ENCODE measurements at places on chromosomes 3 and 15.

GRCh38 chr3:147934451-147935180 is 525.5 kb downstream of the ZIC1 start:
- DNase-seq, result no peak

- DNase-seq, result no peak
Observed at GRCh38 chr15:33161209-33161608, 33.3 kb downstream of the FMN1 start.

GRCh38 chr15:101382544-101382943 is 87.5 kb upstream of the SNRPA1 start:
- DNase-seq, result no peak

GRCh38 chr3:148360051-148360450 is 337.7 kb upstream of the AGTR1 start:
- no peak for DNase-seq

- DNase-seq, result no peak
Observed at GRCh38 chr3:48433472-48434118, 3.7 kb upstream of the PLXNB1 start.

DNA sequence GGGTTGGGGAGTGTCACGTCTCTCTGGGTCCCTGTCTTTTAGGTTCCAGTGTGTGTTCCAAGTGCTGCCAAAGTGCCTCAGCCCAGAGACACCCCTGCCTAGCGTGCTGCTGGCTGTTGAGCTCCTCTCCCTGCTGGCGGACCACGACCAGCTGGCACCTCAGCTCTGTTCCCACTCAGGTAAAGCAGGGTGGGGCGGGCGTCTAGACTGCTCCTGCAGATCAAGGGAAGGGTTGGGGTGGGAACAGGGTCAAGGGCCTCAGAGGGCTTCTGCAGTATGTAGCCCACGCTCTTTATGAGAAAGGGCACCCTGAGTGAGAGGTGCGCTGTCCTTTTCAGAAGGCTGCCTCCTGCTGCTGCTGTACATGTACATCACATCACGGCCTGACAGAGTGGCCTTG is 17.2 kb downstream of the ATRIP start:
- DNase-seq, result no peak

DNA sequence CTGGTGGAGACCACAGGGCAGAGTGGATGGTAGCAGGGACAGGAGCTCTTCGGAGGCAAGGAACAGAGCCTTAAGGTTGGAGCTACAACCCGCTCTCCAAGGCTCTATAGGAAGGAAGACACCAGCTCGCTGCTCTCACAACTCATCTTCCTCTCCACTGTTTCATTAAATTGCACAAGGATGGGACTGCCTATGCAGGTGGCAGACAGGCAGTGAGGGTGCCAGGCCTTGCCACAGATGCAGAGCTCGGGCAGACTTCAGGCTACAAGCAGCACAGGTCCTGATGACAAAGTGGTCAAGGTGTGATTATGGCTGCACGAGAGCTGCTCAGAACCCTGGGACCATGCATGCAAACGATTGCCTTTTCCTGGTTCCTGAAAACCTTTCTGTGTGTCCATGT is 144.6 kb downstream of the FOXP1 start:
- no peak for DNase-seq
